Upper lobe of left lung (tissue), 6 donors: ENCODE measurements at places on chromosomes 5 and 9. TPM values are rescaled to one million over a fixed set of nuclear protein-coding genes. Genes with fewer than 3 reads are reported as not detected.

DNA sequence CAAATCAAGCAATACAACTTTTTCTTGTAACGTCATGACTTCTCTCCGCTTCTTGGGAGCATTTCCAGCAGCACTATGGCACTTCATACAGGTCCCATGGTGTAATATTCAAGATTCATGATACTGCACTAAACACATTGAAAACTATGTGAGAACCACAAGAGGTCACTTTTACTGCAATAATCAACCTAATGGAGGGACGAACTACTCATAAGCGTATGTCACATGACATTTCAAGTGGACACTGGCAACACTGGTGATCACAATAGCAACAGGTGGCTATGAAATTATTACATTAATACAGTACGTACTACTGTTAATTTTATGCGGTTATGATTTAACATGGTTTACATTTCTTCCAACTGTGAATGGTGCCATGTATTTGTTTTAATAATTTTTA is 78.6 kb upstream of the TBC1D9B start:
- H3K4me1 ChIP-seq = no peaks in the 10 kb centered on the region
- no peaks in the 10 kb centered on the region for H3K27me3 ChIP-seq
- H3K27ac ChIP-seq = no peak overlapping the region
- H3K36me3 ChIP-seq = no peaks in the 10 kb centered on the region
- no peak overlapping the region for H3K4me3 ChIP-seq

- H3K36me3 ChIP-seq = no peaks in the 10 kb centered on the region
- H3K4me1 ChIP-seq = no peaks in the 10 kb centered on the region
- no peak overlapping the region for H3K27ac ChIP-seq
Observed at GRCh38 chr5:17619354-17619753, 9.2 kb downstream of the TAF11L12 start.

GABRA6 gene
- total RNA-seq = not detected

DNA sequence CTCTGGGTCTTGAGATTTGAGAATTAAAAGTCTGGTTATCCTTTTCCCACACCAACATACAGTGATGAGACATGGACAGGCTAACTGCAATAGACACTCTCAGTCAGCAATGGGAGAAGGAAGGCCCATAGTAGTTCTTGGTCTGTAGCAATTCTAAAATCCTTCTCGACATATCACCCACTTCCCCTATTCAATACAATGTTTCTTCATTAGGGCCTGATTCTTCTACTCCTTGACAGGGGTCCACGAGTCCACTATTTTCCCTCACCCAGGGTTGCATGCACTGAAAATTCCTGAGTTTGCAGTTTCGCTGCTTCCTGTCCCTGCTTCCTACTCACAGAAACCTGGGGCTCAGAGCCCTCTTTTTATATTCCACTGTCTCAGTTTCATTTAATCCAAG is 402.8 kb downstream of the MAT2B start:
- no peaks in the 10 kb centered on the region for H3K27me3 ChIP-seq
- no peak overlapping the region for H3K4me3 ChIP-seq
- DNase-seq = no peak
- H3K4me1 ChIP-seq = no peaks in the 10 kb centered on the region

TAS2R1 gene
- not detected for total RNA-seq
